ENCODE measurements at places on chromosomes 16 and 17.

DNA sequence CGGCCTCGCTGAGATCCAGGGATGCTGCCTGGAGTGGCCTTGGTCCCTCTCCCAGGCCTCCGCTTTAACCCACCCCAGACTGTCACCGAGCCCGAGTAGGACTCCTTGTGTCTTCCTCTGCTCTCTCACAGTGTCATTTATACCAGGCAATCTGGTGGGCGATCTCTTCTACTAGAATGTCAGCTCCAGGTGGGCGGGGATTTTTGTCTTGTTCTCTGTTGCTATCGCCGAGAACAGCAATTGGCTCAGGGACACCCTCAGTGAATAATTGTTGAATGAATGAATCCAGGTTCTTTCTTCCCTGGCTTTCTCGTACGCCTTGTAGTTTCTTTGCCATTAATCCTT lies 591 bp downstream of the DHX38 start:
- DNase-seq = no peak

DNA sequence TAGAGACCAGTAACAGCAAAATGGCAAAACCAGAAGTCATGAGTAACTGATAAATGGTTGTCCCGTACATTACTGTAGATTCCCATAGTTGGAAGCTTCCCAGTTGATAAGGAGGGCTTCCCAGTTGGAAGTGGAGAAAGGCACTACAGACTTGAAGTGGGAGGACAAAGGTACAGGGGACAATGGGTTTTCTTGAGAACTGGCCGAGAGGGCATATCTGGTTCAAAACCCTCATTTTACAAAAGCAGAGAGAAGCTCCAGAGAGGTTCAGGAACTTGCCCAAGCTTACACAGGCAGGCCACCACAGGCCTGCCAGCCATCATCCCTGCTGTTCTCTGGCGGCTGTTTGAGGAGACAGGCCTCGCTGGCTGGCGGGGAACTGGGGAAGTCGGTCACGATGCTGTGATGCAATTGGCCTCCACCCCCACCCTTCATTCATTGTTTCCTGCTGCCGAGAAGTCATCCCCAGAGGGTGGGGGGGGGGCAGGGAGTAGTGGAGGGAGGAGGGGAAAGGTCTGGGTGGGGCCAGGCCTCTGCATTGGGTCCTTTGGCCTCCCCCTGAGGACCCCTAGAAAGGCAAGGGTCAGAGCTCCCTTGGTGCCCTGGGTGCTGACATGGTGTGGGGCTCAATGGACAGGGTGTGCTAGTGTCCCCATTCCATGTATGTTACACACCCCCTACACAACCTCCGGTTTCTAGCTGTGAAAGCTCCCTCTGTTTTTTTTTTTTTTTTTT lies 3.0 kb downstream of the UBALD2 start:
- DNase-seq = peak; percentile 74

GRCh38 chr16:81224824-81225223 lies 13.7 kb upstream of the BCO1 start:
- DNase-seq = no peak

GRCh38 chr17:67431249-67432015 lies 54.4 kb downstream of the PITPNC1 start:
- DNase-seq = no peak

- DNase-seq = no peak
Observed at GRCh38 chr16:58444265-58444664, 52.0 kb downstream of the GINS3 start.

DNA sequence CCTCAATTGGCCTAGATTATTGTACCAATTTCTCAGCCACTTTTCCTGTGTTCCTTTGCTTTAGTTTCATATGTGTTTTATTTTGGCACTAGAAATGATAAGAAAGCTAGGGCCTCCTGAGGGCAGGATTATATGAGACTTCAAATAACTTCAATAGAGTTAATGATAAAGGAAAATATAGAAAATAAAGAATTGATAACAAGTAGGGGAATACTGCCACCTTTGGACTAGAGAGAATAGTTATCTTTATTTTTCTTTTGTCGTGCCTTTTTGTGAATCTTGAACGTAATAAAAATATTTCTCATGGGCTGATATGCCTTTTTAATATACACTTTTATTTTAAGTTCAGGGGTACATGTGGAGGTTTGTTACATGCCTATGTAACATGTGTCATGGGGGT lies 29.3 kb upstream of the RBL2 start:
- DNase-seq = no peak

GRCh38 chr16:89902980-89903379 lies 15.7 kb upstream of the MC1R start:
- no peak for DNase-seq

GRCh38 chr17:83113792-83114191 lies 34.4 kb downstream of the METRNL start:
- no peak for DNase-seq

DNA sequence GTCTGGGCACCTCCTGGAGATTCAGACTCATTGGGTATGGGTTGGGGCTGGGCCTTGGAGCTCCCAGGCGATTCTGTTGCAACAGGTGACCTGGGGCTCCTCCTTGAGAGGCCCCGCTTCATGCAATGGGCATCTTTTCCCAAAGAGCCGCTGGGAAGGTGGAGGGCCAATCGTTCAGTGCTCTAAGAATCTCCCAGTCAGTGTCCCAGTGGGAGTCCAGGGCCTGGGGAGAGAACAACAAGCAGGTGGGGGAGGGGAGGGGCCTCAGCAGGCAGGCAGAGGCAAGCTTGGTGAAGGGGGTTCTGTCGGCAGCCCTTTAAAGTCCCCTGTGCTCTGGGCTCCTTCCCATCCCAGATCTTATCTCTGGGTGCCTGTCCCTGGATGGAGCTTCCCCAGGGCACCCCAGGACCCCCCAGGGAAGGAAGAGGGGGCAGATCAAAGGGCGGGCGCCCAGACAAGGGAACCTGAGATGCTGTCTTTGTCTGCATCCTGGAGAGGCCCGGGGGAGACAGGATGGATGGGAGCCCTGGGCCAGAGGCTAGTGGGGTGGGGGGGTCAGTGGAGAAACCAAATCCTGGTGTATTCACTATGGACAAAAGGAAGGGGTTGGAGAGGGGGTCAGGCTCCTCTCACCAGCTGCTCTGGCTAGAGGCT lies 30.5 kb upstream of the NXPH3 start:
- DNase-seq = no peak

DNA sequence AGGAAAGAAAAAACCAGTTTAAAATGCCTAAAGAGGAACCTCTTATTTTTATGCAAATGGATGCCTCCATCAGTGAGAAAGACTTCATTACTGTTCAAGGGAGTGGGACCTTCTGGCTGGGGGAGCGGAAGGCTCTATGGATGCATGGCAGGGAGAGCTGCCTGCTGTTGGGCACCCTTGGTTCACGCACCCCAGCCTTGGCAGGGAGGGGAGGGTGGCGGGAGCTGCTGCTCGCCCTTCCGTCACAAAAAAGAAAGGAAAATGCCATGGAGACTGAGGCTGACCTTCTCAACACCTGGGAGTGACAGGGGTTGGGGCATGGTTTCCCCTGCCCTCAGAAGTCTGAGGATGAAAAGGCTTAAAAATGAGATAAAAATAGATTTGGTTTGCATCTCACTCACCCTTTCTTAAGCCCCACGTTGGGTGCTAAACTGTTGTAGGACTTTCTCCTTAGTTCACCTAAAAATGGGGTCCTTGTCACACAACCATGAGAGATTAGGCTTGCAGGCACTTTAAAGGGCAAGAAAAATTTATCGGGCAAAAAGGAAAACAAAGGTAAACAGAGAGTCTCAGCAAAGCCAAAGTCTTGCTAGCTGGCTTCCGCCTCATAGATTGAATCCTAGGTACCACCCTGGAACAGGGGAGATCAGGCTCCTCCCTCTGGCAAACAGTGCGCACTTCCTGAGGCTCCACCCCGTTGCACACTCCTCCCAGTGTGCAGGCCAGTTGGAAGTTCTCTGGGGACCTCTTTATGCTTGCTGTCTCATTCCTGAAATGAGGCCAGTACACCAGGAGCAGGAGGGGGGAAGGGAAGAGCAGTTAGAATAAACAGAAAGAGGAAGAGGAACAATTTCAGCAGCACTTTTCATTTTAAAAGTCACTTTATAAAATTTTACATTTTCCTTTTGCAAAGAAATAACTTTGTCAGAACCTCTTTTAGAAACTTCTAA lies 31.6 kb downstream of the PHKB start:
- peak; percentile 22 for DNase-seq

GRCh38 chr17:31266042-31266441 lies 31.0 kb downstream of the OMG start:
- no peak for DNase-seq

- no peak for DNase-seq
Observed at GRCh38 chr16:16116841-16117240, 106.5 kb downstream of the ABCC6 start.

DNA sequence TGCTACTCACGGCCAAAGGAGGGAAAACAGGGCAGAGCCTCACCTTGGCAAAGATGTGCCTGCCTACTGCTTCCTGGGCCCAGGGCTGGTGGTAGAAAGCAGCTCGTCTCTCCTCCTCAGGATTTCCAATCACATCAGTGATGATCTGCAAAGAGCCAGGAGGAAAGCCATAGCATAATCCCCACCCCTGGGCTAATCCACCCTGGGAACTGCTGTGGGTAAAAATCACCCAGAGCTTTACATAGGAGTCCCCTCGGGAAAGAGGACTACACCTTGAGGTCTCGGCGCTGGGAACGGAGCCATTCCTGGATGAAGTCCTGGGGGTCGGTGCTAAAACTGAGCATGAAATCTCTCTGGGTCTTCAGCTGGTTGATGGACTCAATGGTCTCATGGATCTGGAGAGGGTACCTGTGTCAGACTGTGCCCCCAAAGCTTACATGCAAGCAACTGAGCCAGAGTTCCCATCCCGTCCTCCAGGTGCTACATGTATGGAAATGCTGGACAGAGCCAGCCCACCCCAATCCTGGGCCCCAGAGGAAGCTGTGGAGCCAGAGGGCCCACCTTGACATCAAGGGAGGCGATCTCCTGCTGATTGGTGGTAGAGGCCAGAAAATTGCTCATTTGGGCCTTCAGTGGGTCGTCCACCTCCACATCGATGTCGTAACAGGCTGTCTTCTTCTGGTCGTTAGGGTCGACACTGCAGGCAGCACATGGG lies 5.7 kb upstream of the FTSJ3 start:
- no peak for DNase-seq

- DNase-seq = no peak
Observed at GRCh38 chr17:28745786-28746411, 2.1 kb downstream of the TRAF4 start.

GRCh38 chr17:17153071-17153470 lies 53.1 kb downstream of the PLD6 start:
- DNase-seq = no peak

DNA sequence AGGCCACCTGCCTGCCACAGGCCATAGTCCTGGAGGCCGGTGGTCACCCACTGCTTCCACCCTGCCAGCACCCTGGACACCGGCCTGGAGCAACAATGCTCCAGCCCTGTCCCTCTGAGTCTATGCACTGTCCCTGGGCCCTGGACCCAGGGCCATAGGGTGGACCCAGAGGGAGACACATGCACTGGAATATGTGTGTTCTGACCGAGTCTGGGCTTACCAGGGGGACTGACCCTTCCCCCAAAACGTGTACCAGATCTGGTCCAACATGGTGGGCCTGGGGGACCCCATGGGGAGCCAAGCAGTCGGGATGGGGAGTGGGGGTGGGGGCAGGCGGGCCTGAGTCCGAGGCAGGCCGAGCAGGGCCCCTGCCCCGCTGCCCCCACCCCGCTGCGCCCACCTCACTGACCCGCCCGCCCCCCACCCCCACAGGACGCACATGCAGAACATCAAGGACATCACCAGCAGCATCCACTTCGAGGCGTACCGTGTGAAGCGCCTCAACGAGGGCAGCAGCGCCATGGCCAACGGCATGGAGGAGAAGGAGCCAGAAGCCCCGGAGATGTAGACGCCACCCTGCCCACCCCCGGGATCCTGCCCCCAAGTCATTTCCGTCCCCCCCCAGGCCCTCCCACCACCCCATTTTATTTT lies 357.4 kb downstream of the SEC14L1 start:
- DNase-seq = no peak

- no peak for DNase-seq
Observed at GRCh38 chr17:75301049-75301448, 11.8 kb upstream of the SLC25A19 start.

DNA sequence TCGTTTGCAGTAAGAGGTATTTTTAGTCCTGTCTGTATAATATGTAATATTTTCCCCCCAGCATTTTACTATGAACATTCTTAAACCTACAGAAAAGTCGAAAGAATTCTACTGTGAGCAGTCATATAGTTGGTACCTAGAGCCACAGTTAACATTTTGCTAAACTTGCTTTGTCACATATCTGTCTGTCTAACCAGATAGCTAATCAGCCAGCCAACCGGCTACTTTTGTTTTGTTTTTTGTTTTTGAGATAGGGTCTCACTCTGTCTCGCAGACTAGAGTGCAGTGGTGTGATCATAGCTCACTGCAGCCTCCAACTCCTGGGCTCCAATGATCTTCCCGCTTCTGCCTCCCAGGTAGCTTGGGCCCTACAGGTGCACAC lies 73.3 kb downstream of the ABCC1 start:
- DNase-seq = no peak
